Hippocampal formation (tissue), 2 donors: ENCODE measurements at places on chromosomes 3 and 15.

DNA sequence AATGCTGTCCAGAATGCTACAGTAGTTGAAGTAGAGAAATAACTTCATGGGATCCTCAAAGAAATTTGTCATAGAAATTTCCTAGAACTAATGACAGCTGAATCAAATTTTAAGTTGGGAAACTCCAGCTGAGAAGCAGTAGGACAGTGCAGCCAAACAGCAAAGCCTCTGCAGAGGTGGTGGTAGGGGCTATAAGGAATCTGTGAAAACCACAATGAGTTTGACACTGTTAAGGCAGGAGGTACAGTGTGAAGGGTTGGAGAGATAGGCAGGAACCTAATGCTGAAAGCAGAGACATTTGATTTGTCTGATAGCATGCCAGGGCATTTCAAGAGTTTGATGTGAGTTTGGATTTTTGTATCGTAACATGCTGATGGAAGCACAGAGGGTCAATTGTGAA is 22.0 kb downstream of the ASTE1 start:
- DNase-seq = no peak

GRCh38 chr3:39125841-39126500 is 18.5 kb downstream of the TTC21A start:
- no peak for DNase-seq

DNA sequence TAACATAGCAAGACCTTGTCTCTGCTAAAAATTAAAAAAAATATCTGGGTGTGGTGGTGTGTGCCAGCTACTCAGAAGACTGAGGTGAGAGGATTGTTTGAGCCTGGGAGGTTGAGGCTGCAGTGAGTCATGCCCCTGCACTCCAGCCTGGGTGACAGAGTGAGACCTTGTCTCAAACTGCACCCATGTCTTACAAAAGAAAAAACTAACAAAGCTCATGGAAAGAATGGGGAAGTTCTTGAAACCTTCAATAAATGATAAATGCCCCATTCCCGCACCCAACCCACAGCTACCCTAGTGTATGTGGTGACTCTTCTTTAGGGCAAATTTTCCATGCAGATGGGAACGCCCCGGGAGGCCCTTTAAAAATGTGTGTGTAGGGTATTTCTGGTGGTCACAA is 28.3 kb downstream of the RPLP1 start:
- DNase-seq = no peak

- no peak for DNase-seq
Measured at GRCh38 chr3:130457671-130458070, 59.3 kb upstream of the COL6A6 start.

DNA sequence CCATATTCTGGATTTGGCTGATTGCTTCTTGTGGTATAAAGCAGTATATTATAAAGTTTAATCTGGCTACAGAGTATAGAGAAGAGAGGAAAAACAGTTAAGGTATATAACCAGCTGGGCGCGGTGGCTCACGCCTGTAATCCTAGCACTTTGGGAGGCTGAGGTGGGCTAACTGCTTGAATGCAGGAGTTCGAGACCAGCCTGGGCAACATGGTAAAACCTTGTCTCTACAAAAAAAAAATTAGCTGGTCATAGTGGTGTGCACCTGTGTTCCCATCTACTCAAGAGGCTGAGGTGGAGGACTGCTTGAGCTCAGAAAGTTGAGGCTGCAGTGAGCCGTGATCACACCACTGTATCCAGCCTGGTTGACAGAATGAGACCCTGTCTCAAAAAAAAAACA is 7.3 kb downstream of the SLC12A6 start:
- no peak for DNase-seq

DNA sequence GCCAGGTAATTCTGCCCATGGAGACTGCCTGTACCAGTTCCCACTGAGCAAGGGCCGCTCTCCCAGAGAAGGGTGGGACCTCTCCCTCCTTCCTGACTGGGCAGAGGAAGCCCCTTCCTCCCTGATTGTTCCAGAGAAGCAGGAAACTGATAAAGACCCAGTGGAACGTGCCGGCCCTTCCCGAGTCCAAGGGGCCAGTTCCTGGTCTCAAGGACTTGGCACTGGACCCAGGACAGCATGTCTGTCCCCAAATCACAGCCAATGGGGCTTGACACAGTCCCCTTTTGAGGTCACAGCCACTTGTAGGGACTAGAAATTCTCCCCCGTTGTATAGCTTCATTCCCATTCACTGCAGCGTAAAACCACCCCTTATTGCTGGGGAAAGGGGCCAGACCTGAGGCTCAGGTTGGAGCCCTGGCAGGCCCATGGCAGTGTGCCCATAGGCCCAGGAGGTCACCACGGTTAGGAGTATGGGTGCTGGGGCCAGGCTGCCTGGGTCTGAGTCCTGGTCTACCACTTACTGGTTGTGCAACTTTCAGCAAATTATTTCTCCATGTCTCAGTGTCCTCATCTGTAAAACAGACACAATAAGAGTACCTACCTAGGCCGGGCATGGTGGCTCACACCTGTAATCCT is 18.1 kb downstream of the CSRNP1 start:
- no peak for DNase-seq

DNA sequence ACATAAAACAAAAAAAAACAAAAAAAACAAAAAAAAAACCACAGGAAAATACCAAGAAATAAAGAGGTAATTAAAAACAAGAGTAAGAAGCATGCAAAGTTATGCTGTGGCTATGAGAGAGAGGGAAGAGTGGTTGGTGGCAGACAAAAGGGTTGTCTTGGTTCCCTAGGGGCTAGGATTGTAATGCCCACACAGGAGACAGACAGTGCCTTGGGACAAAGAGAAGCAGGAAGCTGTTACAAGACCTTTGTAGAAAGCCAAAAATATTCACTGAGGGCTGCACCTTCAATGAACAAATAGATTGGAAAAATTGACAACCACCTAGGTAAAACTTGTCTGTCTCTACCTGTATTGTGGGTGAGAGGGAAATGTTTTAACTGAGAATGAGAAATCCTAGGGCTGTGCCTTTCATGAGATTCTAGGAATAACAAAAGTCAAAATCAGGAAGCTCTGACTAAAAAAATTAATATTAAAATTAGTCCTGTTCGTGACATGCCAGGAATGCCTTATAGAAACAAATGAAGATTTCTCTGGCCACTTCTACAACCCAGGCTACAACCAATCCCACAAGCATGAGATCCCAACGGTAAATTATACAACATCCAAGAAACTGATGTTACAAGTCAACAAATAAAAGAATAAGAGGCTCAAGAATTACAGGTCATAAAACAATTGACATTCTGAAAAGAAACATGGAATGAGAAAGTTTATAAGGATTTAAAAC is 45.0 kb upstream of the PRICKLE2 start:
- DNase-seq = no peak

- no peak for DNase-seq
Measured at GRCh38 chr3:158121295-158121694, 11.4 kb downstream of the RSRC1 start.

DNA sequence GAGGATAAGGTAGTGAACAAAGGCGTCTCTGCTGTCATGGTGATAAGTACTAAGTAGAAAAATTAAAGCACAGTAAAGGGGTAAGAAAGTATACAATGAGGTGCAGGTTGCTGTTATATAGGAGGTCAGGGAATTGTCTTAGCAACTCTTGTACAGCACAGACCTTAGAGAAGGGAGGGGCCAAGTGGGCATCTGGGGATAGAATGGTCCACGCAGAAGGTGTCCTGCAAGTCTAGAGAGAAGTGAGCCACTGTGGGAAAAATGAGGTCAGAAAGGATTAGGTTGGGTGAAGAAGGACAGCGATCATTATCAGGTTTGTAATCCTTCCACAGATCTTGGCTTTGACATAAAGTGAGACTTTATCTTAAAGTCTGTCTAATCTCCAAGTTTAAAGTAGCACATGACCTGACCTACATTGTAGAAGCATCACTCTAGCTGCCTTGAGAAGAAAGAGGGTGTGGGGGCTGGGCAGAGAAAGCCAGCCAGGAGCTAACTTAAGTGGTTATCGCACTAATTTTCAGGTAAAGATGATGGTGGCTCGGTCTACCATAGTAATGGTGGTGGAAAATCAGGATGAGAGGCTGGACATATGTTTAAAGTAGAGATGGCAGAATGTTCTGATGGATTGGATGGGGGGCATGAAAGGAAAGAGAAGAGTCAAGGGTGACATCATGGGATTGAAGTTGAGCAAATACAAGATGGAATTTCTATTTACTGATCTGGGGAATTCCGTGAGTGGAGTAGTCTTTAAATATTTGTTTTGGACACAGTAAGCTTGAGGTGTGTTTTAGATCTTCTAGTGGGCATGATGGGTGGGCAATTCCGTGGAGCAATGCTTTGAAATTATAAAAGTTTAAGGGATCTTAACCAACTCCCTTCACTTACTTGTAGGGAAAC is 919.2 kb downstream of the ROBO1 start:
- DNase-seq = no peak

- no peak for DNase-seq
Measured at GRCh38 chr3:140290105-140290504, 355.1 kb downstream of the CLSTN2 start.

DNA sequence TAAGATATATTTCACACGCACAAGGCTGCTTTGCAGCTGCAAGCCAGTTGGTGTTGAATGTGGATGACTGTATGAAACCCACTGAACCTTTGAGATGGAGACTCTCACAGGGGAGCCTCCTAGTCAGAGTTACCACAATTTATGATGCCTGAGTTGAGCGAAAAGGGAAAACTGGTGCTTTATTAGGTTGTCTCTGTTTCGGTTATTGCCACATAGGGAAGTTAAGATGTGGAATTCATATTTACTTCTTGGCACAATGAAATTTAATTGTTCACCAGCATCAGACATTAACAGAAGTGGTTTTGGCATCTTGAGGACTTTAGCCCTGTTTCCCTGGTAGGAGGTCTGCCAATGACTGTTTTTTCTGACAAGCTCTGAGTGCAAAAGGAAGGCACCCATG is 358.2 kb downstream of the SQOR start:
- no peak for DNase-seq

DNA sequence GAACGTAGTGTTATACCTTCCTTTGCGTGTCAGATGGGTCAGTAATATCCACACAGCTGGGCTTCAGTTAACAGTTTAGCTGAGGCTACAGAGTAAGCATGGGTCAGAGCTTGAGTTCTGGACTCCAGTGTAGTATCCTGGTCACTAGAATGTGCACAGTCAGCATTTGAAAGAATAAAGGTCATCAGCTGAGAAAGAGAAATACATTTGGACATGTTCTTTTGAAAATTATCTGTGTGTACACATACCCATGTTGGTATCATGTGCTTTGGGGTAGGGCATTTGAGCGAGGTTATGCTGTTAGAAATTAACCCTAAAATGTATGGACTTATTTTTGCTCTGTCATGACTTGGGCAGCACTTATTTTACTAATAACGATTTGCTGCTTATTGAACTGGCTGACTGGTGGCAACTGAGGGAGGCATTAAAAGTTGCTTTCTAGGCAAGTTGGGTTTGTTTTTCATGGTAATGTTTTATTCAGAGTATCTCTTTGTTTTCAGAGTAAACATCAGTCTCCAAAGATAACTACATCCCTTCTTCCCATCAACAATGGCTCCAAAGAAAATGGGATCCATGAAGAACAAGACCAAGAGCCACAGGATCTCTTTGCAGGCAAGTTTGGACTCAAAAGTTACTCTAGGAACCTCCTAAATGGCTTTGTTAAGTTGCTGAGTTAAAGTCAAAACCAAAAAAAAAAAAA is 16.4 kb downstream of the SNX1 start:
- no peak for DNase-seq

GRCh38 chr15:70825841-70826240 is 28.1 kb downstream of the LARP6 start:
- DNase-seq = no peak

- DNase-seq = no peak
Measured at GRCh38 chr3:68483041-68483440, 449.3 kb downstream of the TAFA4 start.

GRCh38 chr3:58751235-58751634 is 84.7 kb upstream of the FAM3D start:
- no peak for DNase-seq

- no peak for DNase-seq
Measured at GRCh38 chr3:196988241-196989029, 19.8 kb upstream of the PIGZ start.

DNA sequence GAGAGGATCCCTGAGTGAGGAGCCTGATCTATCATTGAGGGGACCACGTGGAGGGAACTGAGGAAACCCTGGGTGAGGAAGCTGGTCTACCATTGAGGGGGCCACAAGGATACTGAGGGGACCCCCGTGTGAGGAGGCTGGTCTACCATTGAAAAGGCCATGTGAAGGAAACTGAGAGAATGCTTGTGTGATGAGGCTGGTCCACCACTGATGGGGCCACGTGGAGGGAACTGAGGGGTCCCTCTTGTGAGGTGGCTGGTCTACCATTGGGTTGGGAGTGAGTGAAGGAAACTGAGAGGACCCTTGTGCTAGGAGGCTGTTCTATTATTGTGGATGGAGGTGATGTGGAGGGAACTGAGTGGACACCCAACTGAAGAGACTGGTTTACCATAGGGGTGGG is 161.3 kb downstream of the FBLN2 start:
- DNase-seq = no peak

- no peak for DNase-seq
Measured at GRCh38 chr3:104176706-104177105, 1190.0 kb upstream of the ALCAM start.

- no peak for DNase-seq
Measured at GRCh38 chr15:72153269-72154000, 35.2 kb downstream of the SENP8 start.

DNA sequence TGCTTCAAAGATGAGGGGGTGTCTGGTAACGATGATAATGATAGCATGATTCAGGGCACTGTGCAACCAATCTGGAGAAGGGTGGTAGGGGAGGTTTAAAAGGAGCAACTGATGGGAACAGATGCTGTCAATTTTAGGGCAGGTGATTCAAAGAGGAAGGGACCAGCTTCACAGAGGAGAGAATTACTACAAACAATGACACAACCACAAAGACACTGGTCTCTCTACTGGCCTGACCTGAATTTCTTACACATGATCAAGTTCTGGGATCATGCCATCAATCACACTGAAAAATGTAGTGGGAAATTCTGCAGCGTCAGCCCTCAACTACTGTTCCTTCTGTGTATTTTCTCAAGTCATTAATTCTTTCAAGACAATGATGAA is 2.6 kb upstream of the CDV3 start:
- DNase-seq = no peak

- DNase-seq = no peak
Measured at GRCh38 chr3:165133188-165133899, 55.0 kb upstream of the SI start.

DNA sequence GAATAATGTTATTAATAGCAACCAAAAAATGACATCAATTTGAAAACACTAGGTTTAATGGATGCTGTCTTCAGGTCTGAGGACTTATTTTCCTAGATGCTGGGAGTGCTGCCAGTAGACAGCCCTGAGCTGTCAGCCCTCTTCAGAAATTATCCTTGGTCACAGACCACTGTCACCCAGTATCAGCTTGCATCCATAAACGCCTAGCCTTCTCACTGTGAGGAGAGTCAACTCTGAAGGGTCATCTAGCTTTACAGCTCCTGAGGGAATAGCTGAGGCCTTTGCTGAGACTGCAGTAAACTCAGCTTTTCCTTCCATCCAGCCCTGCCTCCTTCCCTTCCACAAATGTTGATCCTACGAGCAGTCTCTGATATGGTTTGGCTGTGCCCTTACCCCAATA is 19.4 kb upstream of the MNS1 start:
- DNase-seq = no peak

GRCh38 chr3:55162031-55162795 is 234.4 kb upstream of the LRTM1 start:
- DNase-seq = no peak

- DNase-seq = no peak
Measured at GRCh38 chr3:63679186-63679585, 26.7 kb downstream of the SNTN start.
